ENCODE measurements at places on chromosomes 5 and 9.

DNA sequence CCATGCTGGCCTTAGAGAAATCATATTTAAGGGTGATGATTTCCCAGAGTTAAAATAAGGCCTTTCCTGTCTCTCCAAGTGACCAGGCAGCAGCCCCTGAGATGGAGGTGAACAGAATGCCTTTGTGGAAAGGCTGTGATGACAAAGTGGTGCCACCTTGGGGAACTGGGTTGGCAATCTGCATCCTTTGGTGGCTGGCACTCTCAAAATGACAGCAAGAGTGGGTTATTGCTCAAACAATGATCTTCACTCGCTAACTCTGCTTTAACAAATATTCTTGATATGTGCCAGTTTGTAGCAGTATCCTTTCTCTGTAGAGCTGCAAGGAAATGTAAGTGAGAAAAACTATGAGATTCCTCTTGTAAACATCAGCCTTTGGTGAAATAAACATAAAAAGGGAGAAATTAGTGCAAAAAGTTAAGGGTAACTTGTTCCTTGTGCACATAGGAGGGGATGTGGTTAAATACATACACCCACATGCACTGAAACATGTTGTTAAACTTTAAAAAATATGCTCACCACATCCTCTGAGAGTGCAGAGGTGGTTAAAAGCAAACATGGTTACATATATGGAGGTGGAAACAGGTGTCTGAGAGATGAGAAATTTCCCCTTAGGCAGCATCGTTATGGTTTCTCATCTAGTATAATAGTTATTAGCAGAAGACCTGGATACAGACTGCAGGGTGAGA lies 373.4 kb upstream of the CTNND2 start:
- DNase-seq, result no peak

DNA sequence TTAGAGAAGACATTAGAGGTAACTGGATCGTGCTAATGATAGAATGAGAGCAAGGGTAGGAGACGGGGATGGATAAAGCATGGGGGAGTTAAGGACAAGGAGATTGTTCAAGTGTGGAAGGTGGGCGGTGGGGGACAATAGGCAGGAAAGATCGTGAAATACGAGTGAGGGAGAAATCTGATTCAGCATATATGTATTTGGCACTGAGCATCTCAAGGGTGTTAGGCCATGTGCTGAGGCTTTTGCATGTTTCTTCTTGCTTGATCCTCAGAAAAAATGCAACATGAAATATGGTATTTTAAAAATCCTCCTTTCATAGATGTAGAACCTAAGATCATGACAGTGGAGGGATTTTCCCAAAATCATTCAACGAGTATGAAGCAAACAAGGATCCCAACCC lies 240.5 kb downstream of the PAPPA start:
- no peak for DNase-seq

GRCh38 chr5:42982107-42982622 lies 58.0 kb downstream of the ANXA2R start:
- no peak for DNase-seq

- peak; percentile 81 for DNase-seq
These were observed 351.1 kb upstream of the RIOK2 start for GRCh38 chr5:97534166-97534565.

DNA sequence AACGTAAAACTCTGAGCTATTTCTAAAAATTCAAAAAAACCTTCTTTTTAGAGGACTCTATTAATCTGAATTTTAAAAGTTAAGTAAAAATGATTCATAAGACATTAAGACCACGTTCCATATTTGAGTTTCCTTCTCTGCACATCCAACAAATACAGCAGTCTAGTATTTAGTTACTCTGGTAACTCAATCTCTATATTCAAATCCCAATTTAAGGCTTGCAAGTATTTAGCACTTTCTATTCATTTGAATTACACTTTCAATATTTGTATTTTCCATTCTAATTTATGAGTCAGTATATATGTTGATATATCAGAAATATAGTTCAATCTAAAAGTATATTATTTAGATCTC lies 17.7 kb downstream of the RFX3 start:
- DNase-seq, result no peak

DNA sequence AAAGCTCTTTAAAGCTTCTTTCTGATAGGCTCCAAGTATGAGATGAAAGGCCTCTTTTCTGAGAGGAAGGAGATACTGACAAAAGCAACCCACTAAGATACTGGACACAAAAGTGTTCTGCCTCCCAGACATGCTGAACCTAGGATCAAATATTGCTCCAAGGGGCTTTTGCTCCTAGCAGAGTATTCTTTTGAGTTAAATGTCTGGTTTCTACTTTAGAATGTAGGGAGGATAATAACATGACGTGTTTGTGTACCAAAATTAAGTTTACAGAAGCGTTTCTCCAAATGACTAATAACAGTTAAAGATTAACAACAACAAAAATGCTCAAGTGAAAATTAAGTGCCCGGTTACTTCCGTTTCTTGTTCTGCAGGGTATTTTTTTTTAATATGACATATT lies 2293.3 kb upstream of the C9orf72 start:
- no peak for DNase-seq

DNA sequence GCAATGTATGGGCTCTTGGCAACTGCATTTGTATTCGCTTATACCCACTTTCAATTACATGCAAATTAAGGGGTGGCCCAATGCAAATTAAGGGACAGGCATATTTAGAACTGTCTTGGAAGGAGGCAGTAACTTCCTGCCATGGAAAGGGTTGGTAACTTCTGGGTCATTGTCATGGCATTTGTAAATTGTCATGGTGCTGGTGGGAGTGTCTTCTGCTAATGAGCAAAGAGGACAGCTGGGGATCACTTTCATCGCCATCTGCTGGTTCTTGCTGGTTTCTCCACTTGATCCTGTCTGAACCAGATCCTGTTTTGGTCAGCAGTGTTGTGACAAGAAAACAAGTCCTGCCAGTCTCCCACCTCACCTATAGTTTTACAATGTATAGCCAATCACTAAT lies 23.3 kb upstream of the UGT3A2 start:
- no peak for DNase-seq

DNA sequence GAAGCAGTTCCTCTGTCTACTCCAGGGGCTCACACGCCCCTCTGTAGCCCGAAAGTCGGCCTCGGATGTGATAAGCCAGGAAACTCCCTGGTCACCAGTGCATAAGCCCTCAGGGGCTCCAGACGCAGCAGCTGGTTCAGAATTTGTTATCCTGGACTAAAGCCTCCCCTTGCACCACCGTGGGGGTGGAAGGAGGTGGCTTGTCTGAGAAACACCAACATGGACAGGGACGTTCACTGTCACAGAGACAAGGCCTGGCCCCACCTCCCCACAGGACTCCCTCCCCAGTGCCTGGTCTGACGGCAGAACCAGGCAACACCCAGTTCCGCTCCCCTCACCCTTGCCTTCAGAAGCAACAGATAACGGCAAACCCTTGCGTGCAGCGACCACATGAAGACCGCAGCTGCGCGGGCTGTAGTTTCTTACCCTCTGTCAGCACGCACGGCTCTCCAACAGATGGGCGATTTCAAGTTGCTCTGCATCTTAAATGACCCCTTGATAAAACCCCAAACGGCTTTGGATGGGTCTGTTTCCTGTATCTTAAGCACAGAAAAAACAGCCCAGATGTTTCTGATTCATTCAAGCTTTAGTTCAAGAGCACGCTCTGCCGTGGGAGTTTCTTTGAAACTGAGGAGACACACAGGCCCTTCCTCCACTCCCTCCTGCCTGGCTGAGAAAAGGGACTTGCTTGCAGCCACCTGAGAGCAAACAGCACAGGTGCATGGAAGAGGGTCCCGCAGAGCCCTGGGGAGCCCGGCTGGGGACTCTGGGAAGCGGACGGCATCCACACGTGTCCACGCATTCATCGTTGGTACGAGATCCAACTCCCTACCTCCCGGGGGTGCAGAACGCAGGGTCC lies 44.7 kb upstream of the NKD2 start:
- no peak for DNase-seq

DNA sequence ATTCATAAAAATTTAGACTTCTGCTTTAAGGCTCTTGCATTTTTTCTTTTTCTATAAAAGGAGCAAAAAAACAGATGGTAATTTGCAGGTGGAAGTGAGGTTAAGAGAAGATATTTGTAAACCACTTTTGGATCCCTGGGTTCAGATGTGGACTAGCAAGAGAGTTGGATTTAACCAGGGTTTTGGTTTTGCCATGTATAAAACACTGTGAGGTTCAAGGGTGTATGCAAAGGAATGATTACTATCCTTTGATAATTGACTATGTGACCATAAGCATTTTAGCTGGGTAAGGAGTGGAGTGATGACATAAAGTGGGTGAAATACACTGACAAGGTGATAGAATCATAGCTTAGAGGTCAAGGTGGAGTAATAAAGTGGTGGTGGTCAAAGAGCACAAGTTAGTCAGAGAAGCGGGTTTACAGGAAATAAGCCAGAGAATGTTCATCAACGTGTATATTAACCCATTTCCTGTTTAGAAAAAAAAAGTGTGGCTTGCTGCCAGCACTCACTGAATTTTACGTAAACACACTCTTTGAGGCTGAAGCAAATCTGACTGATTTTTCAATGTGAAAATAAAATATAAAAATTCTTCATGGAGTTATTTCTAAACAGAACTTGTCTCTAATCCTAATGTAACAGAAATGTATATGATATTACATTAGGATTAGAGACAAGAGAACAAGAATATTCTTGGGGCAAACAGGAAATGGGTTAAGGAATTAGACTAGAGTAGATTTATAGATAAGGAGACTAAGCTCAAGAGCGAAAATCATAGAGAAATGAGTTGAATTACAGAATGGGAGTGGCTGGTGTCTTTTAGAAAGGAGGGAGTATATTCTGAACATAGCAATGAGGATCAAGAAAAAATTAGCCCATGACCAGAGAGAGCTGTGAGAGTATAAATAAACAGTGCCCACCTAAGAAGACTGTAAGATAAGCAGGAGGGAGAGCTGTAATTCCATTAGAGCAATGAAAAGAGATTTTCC lies 74.5 kb downstream of the CDKN2A start:
- peak; percentile 43 for DNase-seq

DNA sequence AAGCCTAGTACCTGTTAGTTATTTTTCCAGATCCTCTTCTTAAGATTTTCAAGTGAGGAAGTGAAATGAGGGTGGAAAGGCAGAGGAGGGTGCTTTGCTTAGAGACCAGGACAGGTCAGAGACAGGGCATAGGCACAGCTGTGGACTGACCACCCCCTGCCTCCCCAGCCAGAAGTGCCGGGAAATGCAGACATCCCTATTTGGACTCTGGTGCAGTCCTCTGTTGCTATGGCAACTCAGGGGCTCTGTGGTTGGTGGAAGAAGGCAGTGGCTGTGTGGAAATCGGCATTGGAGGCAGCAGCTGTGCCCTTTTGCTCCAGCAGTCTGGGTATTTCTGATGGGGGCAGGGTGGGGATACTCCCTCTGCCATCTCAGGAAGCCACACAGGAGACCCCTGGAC lies 43.3 kb upstream of the NDFIP1 start:
- no peak for DNase-seq

- no peak for DNase-seq
These were observed 4.4 kb downstream of the HNRNPH1 start for GRCh38 chr5:179618923-179619554.

DNA sequence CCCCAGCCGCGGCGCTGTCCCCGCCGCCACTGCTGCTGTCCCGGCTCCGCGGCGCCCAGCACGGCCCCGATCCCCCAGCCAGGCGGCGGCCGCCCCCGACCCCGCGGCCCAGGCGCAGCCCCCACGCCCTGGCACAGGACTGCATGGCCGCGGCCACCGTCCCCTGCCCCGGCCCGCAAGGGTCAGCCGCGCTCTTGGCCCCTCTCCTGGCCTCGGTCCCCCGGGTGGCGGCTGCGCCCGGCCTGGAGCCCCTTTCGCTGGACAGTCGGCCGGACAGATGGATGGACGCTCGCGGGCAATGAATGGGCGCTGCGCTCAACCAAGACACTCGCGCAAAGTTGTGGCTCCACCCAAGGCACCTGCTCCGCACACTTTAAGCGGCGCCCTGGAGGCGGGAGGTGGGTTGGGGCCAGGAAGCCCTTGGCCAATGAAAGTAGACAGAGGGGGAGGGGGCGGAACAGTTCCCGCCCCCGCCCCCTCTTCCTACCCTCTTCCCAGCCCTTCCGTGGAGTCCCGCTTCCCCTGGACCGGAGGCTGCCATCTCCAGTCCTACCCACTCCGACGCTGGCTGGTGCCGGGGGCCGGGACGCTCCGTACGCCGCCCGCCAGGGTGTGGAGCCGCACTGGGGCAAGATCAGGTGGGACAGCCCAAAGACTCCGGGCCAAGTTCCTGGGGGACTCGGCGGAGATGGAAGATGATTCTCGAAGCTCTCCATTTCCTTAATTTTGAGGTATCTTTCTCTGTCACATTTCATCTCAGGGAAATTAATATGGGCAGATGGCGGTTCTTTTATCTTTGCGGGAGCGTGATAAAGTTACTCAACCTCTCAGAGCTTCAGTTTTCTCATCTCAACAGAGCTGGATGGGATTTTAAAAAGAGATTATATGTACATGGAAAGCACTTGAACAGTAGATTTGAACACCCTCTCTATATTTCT lies at the start of gene GLDC:
Gene GLDC (minus strand): TSS at position 375 of the 938 bp plus-strand sequence. CDS start 230 bp downstream, at position 145.
- peak; percentile 73 for DNase-seq

GRCh38 chr5:56277573-56277972 lies 44.4 kb upstream of the ANKRD55 start:
- DNase-seq, result no peak

- no peak for DNase-seq
These were observed 4.1 kb downstream of the TESK1 start for GRCh38 chr9:35609001-35609819.

DNA sequence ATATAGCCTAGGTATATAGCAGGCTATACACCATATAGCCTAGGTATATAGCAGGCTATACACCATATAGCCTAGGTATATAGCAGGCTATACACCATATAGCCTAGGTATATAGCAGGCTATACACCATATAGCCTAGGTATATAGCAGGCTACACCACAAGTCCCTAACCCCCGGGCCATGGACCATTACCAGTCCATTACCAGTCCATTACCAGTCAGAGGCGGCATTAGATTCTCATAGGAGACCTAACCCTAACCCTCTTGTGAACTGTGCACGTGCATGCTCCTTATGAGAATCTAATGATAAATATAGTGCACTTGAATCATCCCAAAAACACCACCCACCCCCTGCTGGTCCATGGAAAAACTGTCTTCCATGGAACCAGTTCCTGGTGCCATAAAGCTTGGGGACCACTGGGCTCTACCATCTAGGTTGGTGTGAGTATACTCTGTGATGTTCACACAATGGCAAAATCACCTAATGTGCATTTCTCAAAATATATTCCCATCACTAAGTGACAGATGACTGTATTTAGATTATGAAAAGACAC lies 4.7 kb downstream of the PLIN2 start:
- DNase-seq, result no peak

DNA sequence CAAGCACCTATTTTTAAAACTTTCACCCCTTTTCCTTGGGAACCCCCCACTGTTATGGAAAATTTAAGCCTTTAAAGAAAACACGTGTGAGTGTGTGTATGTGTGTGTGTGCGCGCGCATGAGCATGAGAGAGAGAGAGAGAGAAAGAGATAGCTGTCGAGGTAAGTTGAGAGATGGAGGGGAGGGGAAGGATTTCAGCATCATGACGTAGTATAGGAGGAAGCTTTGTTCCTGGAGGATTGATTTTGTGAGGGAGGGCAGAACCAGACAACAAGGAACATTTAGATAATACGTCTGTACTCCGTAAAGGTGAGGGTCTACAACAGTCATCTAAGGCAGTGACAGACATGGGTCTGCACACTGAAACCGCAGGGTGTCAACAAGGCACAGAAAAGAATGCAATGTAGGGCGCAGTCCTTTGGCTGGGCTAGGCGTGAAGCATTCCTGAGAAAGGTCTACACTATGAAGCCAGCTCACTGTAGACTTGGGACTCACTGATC lies 227.7 kb downstream of the SMARCA2 start:
- no peak for DNase-seq

Measured in NCI-H226 (cell line).